Stimulated activated CD4-positive, alpha-beta T cell treated with anti-CD3 and anti-CD28 coated beads, Interleukin-1b, Interleukin-23, amount 100 ng/mL, for 1 hour (primary cell): ENCODE measurements at places on chromosomes 2 and 18.

GRCh38 chr2:218985325-218986091, 524 bp upstream of the FEV start:
- no peak for DNase-seq

DNA sequence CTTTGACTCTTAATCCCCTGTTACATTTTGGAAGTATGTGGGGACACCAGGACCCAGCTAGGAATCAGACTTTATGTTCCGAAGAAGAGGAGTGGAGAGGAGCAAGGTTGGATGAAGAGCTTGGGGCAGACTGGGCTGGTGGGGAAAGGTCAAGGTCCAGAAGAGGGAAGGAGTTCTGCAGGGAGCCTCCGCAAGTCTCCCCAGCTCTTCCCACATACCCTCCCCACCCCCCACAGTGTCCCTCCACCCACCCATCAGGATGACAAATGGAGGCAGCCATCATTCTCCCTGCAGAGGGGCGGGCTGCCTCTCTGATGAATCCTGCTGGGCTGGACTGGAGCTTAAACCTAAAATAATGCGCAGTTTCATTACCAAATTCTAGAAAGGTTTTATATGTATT, 77.2 kb downstream of the ACKR3 start:
- DNase-seq = no peak

DNA sequence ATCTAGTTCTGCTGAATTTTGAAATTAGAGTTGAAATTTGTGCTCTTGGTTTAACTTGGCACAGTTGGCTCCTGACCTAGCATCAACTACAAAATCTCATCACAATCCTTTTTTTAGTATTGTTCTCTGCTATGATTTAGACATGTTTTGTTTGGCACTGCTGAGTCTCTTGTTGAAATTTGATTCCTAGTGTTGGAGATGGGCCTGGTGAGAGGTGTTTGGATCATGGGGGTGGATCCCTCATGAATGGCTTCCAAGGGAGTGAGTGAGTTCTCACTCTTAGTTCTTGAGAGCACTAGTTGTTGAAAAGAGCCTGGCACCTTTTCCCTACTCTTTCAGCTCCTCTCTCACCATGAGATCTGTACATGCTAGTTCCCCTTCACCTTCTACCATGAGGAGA, 605.6 kb upstream of the SLC39A10 start:
- no peak for DNase-seq

DNA sequence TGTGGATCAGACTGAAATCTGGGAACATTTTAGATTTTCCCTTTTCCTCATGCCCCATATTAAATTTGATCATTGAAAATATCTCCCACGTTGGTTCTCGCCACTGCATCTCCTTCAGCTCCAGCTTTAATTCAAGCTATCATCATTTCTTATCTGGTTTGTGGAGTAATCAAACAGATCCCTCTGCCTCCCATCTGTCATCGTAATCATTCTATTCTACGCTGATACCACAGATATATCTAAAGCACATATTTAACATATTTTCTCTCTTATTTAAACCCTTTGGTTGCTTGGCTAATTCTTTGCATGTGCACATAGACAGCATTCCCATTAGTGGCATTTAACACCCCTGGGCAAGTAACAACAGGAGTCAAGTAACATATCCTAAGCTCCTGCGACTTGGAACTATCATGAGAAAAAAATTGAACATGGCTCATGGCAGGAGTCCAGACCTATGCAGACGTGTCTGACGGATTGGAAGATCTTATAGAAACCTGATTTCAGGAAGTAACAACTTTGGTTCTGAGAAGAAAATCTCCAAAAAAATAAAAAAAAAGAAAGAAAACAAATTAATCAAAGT, 158.8 kb upstream of the KYNU start:
- no peak for DNase-seq

GRCh38 chr2:113240150-113240914, 38.4 kb downstream of the PAX8 start:
- DNase-seq = no peak

DNA sequence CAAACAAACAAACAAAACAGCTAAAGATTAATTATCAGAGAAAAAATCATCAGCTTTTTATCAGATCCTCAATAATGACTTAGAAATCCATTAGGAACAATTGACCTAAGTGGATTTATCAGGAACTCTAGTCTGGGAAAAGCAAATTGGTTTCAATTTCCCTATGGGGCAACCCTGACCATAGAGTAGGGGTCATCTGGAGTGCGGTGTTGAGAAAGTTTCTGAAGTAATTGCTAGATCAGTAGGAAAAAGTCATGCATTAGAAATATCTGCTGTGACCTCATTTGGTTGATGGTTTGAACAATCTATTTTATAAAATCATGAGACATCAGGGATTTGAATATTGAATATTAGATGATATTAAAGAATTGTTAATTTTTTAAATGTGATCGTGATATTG, 507.9 kb downstream of the TXNL1 start:
- no peak for DNase-seq

- peak; percentile 76 for DNase-seq
Measured at GRCh38 chr2:237923481-237924163, 43.2 kb upstream of the UBE2F start.

DNA sequence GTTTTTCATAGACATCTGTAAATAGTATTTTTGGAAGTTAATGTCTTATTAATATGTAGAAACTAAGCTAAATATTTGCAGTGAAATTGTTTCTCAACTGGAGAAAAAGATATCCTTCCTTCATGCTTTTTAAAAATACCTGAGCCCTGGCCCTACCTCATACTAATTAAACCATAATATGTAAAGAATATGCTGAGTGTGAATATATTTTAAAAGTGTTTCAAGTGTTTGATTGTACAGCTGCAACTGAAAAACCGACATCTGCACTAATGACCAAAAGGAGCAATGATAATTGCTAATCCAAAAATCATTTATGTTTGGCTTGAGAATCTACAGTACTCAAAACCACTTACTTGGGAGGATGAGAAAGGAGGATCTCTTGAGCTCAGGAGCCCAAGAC, 156.7 kb downstream of the MBD5 start:
- no peak for DNase-seq

- DNase-seq = no peak
Measured at GRCh38 chr2:178119179-178119922, 7.1 kb downstream of the RBM45 start.

DNA sequence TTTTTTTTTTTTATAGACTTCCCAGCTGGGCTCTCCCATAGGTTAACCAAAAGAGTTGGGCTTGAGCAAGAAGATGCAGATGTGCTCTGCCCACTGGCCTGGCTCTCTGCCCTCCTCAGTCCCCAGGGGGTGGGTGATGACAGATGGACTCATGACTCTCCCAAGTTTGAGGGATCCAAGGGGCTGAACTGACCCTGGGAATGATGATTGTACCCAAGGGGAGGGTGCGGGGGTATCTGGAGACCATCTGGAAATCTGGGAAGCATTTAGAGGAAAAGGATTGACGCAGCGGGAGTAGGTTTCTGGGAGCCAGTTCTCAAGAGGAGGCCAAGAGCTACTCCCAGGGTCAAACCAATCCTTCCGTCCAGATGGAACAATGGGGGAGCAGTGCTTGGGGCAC, 330.8 kb downstream of the CYP26B1 start:
- DNase-seq = no peak

DNA sequence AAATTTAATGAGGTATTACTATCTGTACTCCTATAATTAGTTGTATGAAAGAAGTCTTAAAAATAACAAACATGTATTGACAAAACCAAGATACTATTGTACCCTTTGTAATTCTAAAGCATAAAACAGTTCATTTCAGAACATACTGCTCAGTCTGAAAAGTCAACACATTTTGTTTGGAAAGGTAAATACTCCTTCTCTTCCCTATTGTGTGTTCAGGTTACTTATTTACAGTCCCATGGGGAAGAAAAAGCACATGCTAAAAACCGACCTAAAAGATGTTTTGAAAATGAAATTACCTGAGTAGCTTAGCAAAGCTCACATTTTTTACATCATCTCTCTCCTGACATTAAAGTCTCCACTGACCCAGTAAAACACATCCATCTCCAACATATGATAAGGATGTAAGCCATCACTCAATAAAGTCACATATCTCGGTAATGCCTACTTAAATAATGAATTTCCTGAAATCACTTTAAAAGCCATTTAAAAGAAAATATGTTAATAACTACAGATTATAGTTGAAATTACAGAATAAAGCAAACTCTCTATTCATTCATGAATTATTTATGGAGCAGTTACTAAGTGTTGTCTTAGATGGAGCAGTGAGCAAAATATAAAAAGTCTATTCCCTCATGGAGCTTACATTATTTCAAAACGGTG, 75.6 kb upstream of the FZD5 start:
- no peak for DNase-seq

DNA sequence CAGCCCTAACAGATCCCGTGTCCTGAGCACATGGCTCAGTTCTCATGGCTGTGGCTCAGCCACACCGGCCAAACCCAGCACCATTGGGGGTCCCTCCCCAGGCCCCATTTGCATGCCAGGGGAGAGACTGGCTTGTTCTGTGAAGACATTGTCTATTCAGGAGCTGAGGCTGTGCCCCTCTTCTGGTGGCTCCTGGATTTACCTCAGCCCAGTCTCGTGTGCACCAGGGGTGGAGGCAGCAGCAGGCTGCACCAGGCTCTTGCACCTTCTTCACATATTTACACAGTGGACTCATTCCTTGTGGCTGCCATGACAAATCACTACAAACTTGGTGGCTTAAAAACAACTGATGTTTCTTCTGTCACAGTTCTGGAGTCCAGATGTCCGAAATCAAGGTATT, 92.4 kb upstream of the ITGA6 start:
- no peak for DNase-seq

- no peak for DNase-seq
Measured at GRCh38 chr2:159110784-159111183, 142.3 kb downstream of the TANC1 start.

- DNase-seq = no peak
Measured at GRCh38 chr2:212580117-212580516, 41.5 kb upstream of the ERBB4 start.

- no peak for DNase-seq
Measured at GRCh38 chr18:67467188-67467587, 49.3 kb downstream of the DSEL start.

DNA sequence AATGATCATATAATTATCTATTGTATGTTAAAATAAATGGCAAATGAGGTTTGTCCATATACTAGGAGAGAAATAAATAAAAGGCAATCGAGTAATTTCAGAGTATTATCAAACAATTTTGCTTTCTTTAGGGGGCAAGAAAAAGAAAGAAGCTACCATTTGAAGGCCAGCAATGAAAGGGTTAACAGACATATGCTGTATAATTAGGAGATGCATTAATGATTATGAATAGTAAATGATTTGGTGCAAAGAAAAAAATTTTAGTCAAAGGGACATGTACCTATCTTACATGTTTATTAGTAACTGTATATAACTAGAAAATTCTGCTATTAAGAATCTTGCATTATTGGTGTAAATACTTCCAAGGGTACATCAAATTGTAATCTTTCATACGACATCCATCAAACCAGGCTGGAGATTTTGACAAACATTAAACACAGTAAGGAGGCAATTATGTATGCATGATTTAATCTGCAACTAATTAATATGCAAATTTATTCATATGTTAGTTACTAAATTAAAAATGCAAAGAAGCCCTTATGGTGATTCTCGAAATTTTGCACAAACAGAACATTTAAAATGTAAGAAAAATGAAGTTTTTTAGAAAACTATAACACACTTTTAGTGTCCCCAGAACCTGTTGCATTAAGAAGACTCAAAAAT, 251.4 kb downstream of the TCF4 start:
- DNase-seq = no peak

- no peak for DNase-seq
Measured at GRCh38 chr2:85434696-85435095, 16.2 kb downstream of the SH2D6 start.

DNA sequence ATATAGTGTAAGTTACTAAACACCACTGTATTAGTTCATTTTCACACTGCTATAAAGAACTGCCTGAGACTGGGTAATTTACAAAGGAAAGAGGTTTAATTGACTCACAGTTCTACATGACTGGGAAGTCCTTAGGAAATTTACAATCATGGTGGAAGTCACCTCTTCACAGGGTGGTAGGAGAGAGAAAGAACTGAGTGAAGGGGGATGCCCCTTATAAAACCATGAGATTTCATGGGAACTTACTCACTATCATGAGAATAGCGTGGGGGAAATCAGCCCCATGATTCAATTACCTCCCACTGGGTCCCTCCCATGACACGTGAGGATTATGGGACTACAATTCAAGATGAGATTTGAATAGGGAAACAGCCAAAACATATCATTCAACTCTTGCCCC, 618.0 kb downstream of the NYAP2 start:
- no peak for DNase-seq

DNA sequence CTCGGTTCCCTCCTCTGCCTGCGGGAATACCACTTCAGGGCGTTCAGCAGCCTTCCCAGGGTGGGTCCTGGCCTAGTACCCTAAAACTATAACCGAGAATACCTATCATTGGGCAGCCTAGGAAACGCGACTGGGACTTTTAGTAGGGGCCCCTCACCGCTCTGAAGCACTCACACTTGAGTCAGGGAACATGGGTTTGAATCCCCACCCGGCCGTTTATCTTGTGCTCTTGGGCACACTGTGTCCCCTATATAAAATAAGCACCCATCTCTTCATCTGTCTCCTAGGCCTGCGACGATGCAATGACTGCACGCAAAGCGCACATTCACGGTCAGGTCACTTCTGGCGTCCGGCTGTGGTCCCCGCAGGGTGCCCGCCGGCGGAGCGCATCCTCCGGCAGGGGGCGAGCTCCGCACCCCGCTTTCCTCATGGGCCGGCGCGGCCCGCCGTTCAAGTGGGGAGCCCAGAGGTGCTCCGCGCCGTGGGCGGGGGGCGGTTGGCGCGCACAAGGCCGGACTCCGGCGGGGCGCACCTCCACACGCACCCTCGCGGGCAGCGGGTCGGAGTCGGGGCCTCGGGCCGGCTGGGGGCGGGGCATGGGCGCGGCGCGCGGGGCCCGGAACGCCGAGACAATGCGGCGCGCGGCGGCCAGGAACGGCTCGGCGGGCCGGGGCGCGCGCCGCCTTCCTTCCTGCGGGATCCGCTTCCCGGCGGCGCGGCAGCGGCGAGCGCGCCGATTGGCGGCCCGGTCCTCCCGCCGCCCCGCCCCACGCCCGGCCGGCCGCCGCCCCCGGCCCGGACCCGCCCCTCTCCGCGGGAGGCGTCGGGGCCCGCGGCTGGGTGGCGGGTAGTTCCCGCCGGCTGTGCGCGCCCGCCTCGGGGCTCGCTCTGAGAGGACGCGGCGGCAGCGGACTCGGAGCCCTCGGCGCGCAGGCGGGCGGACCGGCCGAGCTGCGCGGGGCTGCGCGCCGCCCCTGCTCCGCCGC, at the start of gene ASAP2:
ASAP2 (plus strand) TSS at position 850 of the 986 bp plus-strand sequence. CDS start 293 bp downstream, outside the sequence.
- peak; percentile 10 for DNase-seq

DNA sequence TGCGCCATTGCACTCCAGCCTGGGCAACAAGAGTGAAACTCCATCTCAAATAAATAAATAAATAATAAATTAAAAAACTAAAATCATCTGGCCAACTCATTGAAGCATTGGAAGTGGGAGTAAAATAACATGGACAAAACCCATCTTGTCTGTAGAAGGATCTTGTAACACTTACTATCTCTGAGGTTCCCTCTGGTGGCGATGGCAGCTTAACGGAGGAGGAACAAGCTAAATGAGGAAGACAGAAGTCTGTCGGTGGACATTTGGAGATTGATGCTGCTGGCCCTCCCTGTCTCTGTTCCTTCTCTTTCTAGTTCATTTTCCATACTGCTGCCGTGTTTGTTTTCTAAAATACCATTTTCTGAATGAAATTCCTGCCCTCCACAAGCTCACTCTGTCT, 43.4 kb downstream of the ZCCHC2 start:
- DNase-seq = no peak

GRCh38 chr2:56211048-56211447, 27.3 kb downstream of the CCDC85A start:
- DNase-seq = no peak

- DNase-seq = no peak
Measured at GRCh38 chr2:85215081-85215447, 81.9 kb downstream of the TCF7L1 start.

- no peak for DNase-seq
Measured at GRCh38 chr2:238967031-238967977, 119.4 kb downstream of the TWIST2 start.
